ENCODE measurements at places on chromosomes 3 and 15.

GRCh38 chr15:48730506-48730905 lies 80.4 kb downstream of the CEP152 start:
- DNase-seq: no peak

DNA sequence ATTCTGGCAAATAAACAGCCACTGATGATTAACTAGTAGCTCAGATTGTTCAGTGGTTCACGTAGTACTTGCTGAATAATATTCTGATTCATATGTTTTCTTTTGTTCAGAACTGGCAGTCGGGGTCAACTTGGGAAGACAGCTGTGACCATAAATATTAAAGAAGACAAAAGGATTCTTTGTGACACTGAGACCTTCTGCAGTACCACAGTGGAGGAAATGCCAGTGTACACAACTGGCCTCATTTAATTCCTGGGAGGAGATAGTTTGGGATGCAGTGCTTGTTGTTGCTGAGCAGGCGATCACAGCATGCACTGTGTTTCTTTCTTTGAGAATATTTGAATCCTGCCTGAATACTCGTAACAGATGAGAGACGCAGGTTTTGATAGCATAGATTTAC lies 26.7 kb upstream of the MCF2L2 start:
- DNase-seq: no peak

GRCh38 chr15:73114064-73114463 lies 61.8 kb downstream of the NEO1 start:
- DNase-seq: no peak

DNA sequence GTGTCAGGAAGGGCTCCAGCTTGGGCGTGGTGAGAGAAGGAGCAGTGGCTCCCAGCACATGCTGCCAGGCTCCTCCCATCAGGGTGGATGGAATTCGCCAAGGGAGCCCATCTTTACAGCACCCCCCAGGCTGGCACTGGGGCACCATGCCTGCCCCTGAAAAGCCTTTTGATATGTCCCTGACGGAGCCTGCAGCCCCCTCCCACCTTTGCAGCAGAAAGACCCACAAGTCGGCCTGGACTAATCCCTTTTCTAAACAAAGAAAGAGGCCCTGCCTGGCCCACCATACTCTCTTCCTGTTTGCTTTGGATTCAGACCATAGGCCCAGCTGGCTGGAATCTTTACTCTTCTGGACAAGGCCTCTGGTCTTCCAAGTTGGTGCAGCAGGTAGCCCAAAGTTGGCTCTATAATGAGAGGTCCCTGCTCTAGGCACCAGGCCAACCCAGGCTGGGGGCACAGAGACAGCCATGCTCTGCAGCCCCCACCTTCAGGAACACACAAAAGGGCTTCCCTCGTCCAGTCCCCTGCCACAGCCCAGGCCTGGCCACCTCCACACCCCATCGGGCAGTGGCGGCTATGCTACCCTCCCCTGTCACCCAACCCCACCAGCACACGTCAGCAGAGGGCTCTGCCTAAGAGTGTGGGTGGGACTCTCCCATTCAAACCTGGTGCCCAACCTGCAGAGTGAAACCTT lies 5.4 kb downstream of the ANPEP start:
- DNase-seq: no peak

DNA sequence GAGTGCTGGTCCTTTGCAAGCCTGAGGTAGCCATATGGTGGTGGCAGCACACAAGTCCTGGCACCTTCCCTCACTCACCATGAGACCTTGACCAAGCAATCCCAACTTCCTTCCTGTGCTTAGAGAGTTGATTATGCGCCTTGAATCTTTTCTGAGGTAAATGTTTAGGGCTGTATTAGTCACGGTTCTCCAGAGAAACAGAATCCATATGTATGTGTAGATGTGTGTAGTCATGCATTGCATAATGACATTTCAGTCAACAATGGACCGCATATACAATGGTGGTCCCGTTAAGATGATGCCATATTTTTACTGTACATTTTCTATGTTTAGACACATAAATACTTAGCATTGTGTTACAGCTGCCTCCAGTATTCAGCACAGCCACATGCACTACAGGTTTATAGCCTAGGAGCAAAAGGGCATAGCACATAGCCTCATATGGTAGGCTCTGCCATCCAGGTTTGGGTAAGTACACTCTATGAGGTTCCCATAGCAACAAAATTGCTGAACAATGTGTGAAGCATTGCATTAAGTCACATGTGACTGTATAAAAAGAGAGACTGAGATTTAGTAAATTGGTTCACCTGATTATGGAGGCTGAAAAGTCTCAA lies 20.2 kb upstream of the NUP210 start:
- DNase-seq: no peak

DNA sequence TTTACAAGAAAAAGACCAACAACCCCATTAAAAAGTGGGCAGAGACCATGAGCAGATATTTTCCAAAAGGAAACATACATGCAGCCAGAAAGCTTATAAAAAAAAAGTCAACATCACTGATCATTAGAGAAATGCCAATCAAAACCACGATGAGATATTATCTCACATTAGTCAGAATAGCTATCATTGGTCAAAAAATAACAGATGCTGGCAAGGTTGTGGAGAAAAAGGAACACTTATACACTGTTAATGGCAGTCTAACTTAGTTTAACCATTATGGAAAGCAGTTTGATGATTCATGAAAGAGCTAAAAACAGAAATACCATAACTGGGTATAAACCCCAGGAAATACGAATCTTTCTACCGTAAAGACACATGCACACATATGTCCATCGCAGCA lies 76.3 kb downstream of the SUCNR1 start:
- no peak for DNase-seq

- no peak for DNase-seq
Measured at GRCh38 chr15:47786371-47786770, 69.1 kb downstream of the SEMA6D start.

DNA sequence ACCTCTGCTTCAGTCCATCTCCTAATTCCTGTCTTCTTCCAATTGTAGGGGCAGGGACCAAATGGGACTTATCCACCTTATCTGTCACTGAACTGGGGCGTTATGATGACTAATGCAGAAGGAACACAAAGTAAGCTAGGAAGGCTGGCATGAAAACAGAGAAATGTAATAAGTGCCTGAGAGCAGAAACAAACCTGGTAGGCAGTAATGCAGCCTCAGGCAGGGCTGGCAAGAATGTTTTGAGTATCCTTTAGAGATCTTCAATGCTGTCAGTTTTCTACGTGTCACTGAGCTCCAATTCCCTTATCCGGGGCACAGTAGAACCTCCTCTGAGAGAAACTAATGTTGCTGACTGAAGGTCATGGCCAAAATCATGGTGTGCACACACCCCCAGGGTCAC lies 246.2 kb upstream of the TBL1XR1 start:
- DNase-seq: no peak

- DNase-seq: no peak
Measured at GRCh38 chr3:194296454-194297263, 54.5 kb downstream of the CPN2 start.

DNA sequence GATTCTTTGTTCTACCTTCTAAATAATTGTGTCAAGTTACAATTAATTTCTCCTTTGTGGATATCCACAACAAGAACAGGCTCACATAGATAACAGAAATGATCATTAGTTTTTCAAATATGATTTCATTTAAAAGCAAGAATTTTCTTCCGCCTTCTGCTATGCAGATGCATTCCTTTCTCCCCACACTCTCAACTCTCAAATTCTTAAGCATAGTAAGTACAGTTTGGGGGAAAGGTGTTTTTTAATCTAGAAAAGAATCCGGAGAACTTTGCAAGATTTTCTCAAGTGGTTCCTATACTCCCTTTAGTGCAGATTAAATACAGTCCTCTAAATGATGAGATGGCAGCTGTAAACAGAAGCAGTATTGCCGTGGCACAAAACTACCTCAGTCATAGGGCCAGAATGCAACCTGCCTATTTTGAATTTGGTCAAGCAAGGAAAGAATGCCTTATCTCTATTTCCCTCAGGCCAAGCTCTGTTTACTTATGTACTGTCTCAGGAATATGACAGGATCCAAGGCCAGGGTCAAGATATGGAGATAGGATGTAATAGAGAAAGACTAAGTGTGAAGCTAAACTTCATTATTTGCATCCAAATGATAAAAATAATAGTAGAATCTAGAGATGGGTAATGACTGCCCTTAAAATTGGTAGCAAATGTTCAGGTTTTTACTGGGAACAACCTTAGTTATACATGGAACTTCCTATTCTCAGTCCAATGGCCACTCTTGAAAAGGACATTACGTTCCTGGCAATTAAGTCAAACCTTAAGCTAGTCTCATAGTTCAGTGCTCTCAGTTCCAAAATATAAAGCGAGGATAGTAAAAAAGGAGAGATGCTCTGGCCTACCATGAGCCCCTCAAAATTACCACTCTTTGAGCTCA lies 77.3 kb upstream of the PHLDB2 start:
- no peak for DNase-seq

- DNase-seq: no peak
Measured at GRCh38 chr3:147652651-147653366, 243.6 kb downstream of the ZIC1 start.

DNA sequence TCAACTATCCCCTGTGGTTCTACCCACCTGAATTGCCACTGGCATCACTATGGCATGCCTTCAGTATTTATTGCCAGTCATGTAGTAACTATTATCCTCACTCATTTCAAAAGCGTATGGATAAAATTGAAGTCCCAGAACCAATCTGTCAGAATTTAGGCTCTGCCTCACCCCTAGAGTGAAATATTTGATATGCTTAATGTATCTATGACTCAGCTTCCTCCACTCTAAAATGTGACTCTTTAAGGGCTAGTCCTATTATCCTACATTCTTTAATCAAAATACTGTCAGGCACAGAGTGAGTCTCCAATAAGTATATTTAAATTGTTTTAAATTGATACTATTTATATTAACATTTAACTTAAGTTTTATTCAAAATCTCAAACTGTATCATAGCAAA lies 27.6 kb downstream of the ARPP21 start:
- no peak for DNase-seq

GRCh38 chr3:177448987-177449359 lies 251.7 kb upstream of the TBL1XR1 start:
- no peak for DNase-seq

DNA sequence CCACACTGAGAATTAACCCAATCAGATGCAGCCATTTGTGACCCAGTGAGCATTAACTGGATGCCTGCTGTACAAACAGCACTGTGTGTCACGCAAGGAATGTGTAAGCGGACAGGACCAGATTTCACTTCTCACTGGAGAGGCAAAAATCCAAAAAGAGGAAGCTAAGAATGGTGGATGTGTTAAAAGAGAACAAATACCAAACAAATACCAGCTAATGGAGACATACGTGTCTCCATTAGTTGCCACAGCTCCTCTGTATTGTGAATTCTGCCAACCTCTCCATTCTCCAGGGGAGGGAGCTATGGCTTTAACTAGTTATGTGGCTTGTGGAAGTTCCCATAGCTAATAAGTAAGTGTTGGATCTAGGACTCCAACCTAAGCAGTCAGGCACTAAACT lies 2.6 kb downstream of the LTF start:
- no peak for DNase-seq

DNA sequence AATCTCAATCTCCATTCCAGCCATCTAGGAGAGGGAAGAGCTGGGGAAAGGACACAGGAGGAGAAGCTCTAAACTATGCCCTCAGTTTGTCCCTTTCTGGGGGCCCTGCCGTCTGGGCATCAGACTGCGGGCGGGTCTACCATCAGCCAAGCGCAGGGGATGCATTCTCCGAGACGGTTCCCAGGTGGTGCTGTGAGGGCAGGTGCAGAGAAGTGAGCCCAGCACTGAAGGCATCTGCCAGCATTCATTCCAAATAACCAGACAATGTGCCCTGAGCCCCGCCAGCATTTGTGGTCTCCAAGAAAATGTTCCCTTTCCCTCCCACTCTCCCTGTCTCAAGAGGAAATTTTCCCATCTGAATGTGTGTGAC lies 265.7 kb downstream of the XXYLT1 start:
- no peak for DNase-seq

GRCh38 chr15:79373113-79373512 lies 59.0 kb upstream of the MINAR1 start:
- no peak for DNase-seq

DNA sequence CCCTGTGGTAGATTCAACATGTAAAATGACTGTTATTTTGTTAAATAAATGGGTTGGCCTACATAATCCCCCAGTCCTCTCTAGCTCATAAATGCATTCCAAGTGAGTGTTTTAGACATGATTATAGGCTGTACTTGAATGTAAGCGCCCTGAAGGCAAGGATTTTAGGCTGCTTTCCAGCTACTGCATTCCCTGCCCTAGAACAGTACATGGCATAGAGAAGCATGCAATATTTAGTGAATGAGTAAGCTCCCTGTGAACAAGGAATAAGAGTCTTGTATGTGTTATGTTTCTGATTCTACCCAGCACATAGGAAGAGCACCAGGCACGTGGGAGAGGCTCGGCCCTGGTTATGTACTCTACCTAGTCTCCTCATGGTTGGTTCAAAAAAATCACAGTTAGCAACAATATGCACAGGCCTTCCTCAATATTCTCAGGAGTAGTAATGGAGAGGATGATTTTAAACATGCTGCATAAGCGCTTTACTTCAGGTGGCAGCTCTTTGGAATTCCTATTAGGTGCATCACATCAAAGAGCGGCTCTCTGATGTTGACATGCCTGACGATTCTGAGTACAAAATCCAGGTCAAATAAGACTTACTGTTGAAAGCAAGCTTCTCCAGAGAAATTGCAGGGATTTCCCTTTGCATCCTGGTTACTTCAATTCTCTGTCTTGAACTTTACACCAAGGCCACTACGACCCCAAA lies 456.6 kb downstream of the MAGI1 start:
- DNase-seq: no peak

- no peak for DNase-seq
Measured at GRCh38 chr3:122665226-122665786, 15.3 kb upstream of the PARP14 start.

DNA sequence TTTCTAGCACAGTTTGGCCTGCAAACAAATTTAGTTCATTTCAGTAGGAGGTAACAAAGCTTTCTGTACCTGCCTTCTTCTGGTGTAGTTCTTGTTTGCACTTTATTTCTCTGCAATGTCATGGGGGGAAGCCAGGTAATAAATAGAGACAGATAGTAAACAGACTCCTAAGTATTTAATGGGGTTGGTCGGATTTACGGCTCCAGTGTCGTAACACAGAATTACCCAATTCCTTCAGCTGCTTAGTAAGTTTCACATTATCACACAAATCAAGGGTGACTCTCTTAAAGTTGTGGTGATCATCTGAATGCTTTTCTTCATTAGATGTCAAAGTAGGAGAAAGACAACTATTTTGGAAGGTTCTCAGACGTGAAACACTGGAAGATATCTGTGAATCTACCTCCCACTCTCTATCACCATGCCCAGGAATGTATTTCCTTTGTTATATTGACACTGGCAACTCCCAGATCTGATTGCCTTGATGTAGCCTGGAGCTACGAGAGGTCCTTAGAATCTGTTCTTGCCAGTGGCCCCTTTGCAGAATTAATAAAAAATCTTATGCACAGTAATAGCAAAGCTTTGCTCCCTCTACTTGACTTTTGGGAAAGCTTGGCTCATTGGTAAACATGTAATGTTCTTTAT lies 25.0 kb upstream of the TMC3 start:
- DNase-seq: no peak

DNA sequence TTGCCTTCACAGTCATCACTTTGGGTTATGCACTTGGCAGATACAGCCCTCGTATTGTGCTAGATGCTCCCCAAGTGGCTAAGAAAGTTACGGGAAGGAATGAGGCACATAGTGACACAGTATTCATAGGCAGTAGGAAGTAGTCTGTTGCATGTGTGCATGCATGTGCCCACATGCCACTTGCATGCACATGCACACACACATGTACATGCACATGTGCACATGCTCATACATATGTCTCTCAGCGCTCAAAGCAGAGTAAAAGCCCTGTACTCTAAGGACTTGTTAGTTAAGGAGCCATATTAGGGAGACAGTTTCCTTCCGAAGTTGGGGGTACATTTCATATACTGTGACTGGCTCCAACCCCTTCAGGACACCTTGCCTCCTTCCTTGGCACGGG lies 128.9 kb downstream of the CHCHD6 start:
- DNase-seq: no peak

Measured in stimulated activated CD4-positive, alpha-beta T cell treated with anti-CD3 and anti-CD28 coated beads, Interleukin-15, amount 100 ng/mL, for 1 hour (primary cell).